Stimulated activated CD8-positive, alpha-beta memory T cell treated with anti-CD3 and anti-CD28 coated beads, Interleukin-7, amount 100 ng/mL, for 1 hour (primary cell): ENCODE measurements at places on chromosomes 3 and 15.

DNA sequence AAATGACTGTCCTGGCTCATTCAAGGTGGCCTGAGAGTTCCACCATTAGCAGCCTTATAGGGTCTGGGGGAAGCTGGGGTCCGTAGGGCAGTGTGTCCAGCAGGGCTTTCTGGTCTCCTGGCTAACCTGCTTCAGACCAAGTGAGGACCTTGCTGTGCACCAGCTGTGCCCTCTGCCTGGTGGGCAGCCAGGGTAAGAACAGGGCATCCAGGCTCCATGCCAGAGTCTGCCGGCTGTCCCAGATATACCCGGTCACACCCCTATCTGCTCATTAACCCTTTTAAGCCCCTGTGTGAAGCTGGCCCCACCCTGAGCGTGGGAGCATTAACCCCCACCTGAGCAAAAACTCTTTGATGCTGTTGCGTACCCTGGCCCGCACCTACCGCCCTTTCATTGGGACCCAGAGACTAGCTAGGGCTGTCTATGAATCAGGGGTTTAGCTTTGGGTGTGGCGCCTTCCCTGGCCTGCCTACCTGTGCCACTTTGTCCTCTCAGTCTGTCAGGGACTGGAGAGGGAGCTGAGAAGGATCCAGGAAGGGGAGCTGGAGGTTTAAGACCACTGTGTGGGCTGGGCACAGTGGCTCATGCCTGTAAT, 17.6 kb downstream of the SEMA3F start:
- DNase-seq, result no peak

GRCh38 chr3:127669541-127670228, 3.1 kb upstream of the ABTB1 start:
- no peak for DNase-seq

GRCh38 chr3:123331006-123331405, 117.9 kb downstream of the ADCY5 start:
- no peak for DNase-seq

GRCh38 chr3:10483364-10483675, 22.1 kb downstream of the ATP2B2 start:
- no peak for DNase-seq

DNA sequence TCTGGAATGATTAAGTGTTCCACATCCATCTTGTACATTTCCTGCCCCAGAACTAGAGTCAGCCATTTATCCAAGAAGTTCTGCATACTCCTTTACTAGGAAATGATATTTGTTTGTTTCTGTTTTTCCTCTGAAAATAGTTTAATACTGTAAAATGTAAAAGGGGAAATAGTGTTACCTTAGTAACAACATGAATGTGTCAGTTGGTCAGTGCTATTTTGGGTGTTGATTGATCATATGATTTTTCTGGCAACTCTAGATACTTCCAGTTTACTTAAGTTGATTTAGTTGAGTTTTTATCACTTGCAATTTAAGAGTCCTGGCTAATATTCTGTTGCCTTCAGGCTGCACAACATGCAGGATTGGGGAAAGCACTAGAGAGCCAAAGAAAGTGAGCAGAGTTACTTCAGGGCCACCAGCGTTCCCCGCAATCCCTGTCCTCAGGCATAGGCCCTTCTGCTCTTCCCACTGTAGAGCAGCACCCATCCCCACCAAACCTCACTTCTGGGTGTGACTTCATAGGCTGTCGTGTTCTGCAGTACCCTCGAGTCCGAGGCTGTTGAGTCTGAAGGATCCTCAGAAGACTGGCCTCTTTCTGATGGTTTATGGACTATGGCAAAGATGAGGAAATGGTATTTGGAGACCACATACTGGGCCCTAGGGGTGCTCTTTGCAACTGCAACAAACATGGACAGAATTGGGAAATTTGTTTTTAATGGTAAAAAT, 69.0 kb downstream of the CHD2 start:
- no peak for DNase-seq

GRCh38 chr3:110598847-110599490, 472.6 kb upstream of the NECTIN3 start:
- DNase-seq, result no peak
